GM12892 (cell line): ENCODE measurements at places on chromosomes 2 and 18.
A peak's percentile ranks its signal among the peaks of the same experiment; 100 is the strongest.

GRCh38 chr2:214203744-214204289 lies 207.0 kb upstream of the VWC2L start:
- no peak for DNase-seq

DNA sequence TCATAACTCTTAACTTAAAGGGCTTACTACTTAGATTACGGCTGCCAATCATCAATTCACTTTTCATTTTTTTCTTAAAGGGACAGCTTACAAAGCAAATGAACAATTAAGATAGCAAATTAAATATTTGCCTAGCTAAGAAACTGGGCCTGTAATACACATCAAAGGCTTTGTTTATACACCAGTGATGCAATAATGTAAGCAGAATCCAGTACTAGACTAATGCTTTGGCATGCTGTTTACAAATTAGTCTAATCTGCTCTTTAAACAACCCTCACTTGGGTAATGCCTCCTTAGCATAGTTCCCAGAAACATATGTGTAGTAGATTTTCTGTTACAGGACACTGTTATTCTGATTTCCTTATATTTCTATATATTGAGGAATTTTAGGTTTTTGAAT lies 105.8 kb downstream of the ARHGAP28 start:
- no peak for DNase-seq

- no peak for DNase-seq
Measured at GRCh38 chr2:149732001-149732685, 144.6 kb upstream of the MMADHC start.

GRCh38 chr2:86398500-86399474 lies 42.4 kb upstream of the KDM3A start:
- DNase-seq, result no peak

- DNase-seq, result no peak
Measured at GRCh38 chr2:108923736-108924579, 65.1 kb downstream of the EDAR start.

- no peak for DNase-seq
Measured at GRCh38 chr2:123915380-123915779, 109.7 kb upstream of the CNTNAP5 start.

DNA sequence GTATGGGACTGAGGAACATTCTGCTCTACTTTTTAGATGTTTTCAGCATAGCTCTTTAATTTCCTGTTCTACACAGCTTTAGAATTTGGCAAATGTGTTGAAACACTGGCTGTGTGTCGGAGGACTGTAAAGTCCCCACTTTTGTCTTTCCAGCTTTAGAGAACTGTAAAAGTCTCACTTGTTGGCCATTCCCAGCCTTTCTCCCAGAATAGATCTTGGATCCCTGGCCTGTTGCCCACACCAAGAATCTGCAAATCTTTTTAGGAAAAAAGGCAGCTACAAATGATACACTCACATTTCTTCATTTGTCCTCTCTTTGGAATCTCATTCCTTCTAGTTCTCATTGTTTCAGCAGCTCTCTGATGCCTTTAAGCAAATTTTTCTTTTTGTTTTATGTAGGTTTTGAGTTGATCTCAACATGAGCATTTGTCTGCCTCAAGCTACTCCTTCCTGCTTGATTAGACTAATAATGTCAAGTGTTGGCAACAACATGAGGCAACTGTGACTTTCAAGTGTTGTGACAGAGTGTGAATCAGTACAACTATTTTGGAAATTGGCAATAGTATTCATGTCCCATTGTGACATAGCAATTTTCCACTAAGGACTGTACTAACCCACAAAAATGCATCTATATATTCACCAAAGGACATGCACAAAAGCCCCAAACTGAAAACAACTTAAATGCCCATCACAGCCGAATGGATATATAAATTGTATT lies 610.8 kb downstream of the EPHA4 start:
- DNase-seq, result no peak

- DNase-seq, result no peak
Measured at GRCh38 chr2:239692362-239692851, 291.6 kb upstream of the HDAC4 start.

DNA sequence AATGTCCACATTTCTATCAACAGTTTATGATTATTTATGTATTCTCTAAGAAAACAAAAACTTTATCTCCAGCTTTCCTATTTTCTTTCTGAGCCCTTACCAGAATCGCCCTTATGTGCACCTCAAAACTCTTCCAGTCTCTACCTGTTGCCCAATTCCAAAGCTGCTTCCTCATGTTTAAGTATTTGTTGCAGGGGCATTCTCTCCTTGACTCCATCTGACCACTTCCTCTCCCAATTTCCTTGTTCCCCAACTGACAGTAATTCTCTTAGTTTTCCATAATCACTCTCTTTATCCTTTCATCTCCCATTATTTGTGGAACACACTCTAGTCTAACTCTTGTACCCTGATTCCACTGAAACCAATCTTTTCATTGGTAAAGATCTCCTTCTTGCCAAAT lies 105.4 kb upstream of the RBBP8 start:
- no peak for DNase-seq

- DNase-seq, result no peak
Measured at GRCh38 chr2:198311020-198311419, 506.6 kb downstream of the PLCL1 start.

DNA sequence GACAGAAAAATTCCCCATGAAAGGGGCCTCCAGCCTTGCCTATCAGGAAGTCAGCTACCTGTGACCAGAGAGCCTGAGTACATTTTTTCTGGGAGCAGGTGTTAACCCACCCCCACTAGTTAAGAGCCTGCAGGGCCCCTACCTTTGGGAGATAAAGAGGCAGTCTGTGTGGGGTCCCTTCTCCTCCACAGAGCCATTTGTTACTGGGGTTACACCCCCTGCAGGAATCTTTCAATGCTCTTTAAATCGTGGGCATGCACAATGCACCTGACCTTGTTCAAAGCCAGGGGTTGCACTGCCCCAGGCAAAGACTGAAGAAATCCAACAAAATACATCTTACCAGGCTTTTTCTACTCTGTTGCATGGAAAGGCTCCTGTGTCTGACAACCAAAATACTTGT lies 15.7 kb upstream of the LYPD6 start:
- DNase-seq, result no peak

GRCh38 chr2:9194352-9194751 lies 12.3 kb upstream of the ASAP2 start:
- no peak for DNase-seq

DNA sequence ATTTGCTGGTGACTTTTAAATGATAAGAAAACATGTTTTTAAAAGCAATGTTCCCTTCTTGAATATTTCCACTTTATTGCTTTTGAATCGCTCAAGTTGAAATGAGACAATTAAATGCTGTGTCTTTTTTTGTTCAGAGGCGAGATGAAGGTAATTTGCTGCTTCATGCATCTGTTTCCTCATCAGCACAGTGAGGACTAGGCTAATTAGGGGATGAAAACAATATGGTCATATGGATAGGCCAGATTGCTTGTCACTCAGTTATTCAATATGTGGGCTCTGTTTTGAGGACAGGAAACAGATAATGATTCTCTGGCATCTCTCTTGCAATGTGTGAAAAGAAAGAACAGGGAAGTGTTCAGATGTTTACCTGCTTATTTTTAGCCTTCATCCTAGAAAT lies 61.0 kb downstream of the ERBB4 start:
- DNase-seq, result no peak

- peak; percentile 41 for DNase-seq
Measured at GRCh38 chr2:46942143-46942526, 26.5 kb upstream of the MCFD2 start.

DNA sequence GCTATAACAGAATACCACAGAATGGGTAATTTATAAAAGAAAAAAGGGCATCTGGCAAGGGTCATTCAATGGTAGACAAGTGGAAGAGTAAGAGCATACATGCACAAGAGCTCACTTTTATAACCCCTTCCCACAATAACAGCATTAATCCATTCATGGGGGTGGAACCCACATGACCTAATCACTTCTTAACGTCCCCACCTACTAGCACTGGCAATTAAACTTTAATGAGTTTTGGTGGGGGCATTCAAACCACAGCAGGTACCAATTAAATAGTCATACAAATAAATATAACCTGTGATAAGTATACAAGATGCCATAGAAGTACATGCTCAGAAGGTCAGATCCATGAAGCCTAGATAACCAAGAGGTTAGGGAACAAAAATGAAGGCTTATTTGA lies 48.6 kb downstream of the ROCK1 start:
- DNase-seq, result no peak

- DNase-seq, result no peak
Measured at GRCh38 chr2:164014068-164014731, 278.4 kb upstream of the FIGN start.

GRCh38 chr2:40434731-40435271 lies 17.1 kb downstream of the SLC8A1 start:
- DNase-seq, result no peak

DNA sequence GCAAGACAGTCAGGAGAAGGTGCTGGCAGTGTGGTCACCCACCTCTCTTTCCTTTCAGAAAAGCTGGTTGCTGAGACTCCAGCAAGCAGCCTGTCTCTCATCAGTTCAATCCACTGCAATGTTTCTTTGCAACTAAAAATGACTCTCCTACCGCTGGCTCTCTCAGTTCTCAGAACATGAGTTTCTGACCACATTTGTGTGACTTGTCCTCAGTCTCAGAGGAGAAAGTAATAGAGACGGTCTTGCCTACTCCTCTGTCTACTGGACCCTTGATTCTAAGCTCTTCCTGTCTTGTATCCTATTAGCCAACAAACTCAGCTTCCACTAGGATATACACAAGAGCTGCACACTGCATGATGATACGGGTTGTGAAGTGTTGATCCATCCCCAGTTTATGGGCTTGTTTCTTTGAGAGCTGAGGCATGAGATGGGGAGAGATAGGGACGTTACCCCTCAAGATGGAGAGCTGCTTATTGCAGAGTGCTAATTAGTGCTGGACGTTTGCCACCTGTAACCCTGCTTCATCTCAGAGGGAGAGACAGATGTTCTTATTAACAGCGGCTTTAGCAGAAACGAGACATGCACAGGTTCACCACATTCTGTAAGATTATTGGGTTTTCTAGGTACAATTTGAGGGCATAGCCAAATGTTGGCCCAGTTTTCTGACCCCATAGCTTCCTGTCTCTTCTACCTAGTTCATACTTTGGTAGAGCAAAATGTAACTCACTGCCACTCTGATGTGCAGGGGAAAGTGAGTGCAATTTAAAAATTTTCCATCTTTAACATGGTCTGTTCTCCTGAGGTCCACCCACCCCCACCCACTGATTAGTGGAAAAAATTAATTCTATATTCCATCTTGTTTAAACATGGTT lies 32.4 kb upstream of the YWHAQ start:
- DNase-seq, result no peak

GRCh38 chr18:30652387-30652786 lies 390.2 kb downstream of the DSC3 start:
- DNase-seq, result no peak

DNA sequence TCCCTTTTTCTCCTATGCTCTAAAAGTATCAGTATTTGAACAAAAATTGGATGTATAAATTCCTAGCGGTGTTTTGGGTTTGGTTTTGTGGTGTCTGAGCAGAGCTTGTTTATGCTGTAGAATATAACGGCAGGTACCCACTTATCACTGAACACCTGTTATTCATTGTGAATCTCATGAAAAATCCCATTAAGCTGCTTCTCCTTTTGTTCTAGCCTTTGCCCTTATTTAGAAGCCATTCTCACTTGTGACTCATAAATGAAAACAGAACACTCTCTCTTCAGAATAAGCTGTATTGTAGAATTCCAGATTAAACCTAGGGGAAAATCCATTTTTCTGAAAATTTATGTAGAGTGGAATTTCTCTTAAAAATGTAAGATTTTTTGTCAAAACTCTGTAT lies 104.0 kb downstream of the PRPF40A start:
- DNase-seq, result no peak

DNA sequence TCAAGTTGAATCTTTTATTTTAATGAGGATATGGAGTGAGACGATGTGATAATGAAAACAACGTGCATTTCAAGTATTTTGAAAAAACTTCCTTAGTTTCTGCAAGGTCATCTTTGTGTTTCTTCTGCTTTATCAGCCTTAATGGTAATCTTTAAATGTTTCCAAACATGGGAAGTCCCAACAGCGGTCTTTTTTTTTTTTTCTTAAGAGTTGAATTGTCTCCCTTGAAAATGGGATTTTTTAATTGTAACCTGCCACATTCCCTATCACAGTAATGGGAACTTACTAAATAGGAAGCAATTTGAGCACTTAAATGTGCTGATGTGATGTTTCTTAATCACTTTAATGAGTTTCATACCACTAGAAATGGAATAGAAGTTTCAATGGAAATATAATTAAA lies 45.8 kb downstream of the ATIC start:
- no peak for DNase-seq

DNA sequence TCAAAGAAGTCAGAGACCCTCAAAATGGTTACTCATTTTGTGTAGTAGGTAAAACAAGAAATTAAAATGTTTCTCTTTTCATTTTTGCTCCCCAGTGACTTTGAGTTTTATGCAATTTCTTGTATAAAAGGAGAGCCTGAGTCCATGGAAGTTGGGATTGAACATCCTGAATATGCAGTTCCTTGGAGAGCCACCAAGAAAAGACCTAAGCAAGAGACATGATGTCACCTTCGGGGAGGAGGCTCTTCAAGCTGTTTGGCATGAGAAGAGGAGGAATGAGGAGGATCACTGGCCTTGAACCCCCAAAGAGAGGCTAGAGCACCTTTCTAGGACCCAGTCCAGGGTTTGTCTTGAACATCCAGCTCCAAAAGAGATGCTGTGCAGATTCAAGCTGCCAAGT lies 83.5 kb upstream of the STPG4 start:
- DNase-seq, result no peak

DNA sequence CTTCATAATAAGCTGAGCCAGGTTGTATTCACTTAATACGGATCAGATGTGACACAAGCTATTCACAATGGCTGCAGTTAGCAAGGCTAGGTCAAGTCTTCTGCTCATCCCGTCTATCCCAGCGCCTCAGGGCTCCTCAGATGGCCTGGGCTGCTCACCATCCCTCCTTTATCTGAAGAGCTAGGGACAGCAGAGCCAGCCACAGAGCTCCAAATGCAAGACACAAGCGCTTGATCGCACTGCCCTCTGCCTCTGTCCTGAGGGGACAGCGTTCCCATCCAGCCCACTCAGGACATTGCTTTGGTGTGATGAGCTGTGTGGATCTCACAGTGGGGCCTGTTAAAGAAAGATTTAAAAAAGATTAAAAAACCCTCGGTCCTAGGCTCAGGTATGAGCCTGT lies 254.4 kb upstream of the HS6ST1 start:
- DNase-seq, result no peak
